SW 1271 (cell line): ENCODE measurements at places on chromosomes 11 and 22.

DNA sequence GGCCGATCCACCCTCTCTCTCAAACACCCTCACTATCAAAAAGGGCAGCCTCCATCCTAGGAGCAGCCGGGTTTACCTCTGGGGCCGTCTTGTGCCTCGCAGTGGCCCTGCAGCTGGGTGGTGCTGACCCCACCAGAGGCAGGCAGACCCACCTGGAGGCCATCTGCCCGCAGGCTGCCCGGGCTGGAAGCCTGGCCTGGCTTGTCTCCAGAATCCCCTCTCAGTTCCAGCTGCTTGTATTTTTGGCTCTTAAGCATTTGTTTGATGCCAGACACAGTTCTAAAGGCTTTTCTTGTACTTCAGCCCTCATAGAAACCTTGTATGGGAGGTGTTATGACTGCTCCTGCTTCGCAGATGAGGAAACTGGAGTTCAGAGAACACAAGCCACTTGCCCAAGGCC lies 4.2 kb upstream of the NFAM1 start:
- no peak for DNase-seq

DNA sequence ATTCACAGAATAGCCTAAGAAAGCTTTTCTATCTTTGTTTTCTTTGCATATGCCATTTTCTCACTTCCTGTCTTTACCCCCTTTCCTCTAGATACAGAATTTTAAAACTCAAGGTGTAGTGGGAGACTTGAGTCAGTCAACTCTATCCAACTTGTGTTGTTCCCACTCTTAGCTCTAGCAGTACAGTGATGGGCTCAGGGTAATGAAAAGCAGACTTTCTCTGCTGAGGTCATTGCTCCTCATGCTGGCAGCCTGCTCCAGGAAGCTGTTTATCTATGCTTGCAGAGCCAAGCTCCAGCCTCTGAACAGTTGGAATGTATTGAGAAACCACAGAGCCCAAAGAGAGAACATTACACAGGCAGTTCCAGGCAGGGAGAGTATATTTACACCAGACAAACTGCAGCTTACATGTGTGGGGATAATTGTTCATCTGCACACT lies 68.1 kb downstream of the CSTPP1 start:
- peak; percentile 24 for DNase-seq

GRCh38 chr22:26674211-26675190 lies 17.1 kb downstream of the MIAT start:
- no peak for DNase-seq

GRCh38 chr11:134544095-134544815 lies 132.2 kb upstream of the B3GAT1 start:
- no peak for DNase-seq

DNA sequence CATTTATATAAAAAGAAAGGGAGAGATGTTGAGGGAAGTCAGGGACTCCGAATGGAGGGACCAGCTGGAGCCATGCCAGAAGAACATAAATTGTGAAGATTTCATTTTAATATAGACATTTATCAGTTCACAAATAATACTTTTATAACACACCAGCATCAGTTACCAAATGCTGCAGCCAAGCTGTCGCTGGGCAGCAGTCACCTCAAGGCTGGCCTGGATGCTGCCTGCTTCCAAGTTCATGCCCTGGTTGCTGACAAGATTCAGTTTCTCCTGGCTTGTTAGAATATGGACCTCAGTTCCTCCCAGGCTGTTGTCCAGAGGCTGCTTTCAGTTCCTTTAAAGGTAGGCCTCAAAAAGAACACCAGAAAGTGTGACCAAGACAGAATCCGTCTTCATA lies 30.8 kb upstream of the ALDH3B2 start:
- DNase-seq, result no peak

GRCh38 chr22:17198170-17199002 lies 20.8 kb downstream of the ADA2 start:
- DNase-seq, result no peak
